Activated naive CD4-positive, alpha-beta T cell treated with anti-CD3 and anti-CD28 coated beads for 36 hours (primary cell): ENCODE measurements at places on chromosomes 3 and 15. TPM values are rescaled to one million over a fixed set of nuclear protein-coding genes. Genes with fewer than 3 reads are reported as not detected.

Gene SMAD6
- not detected for total RNA-seq

Gene LMCD1
- total RNA-seq, result 0.94 TPM

Gene GABRG3
- not detected for total RNA-seq

Gene OR5K2
- total RNA-seq, result not detected

Gene ISG20
- 51.2 TPM for total RNA-seq

Gene TPRA1
- 15.1 TPM for total RNA-seq

Gene ALG3
- 28.9 TPM for total RNA-seq

Gene AQP9
- total RNA-seq, result not detected

DNA sequence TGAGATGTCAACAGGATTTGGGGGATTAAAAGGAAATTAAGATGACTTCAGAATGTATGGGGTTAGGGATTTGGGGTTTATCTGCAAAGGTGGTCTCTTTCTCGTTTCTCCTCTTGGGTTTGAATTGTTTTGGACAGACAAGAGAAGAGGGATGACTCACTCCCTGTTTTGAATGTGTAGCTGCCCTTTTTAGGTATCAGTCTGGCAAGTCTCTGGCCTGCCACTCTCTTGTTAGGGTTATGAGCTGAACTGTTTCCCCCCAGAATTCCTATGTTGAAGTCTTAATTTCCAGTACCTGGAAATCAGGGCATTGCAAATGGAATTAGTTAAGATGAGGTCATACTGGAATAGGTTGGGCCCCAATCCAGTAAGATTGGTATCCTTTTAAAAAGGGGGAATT lies 291.7 kb downstream of the MEX3B start:
- H3K36me3 ChIP-seq, result no peaks in the 10 kb centered on the region
- H3K4me1 ChIP-seq, result no peaks in the 10 kb centered on the region
- no peak overlapping the region for H3K4me3 ChIP-seq
- DNase-seq, result no peak
- H3K27me3 ChIP-seq, result peaks cover 12% of the 10 kb centered on the region

DNA sequence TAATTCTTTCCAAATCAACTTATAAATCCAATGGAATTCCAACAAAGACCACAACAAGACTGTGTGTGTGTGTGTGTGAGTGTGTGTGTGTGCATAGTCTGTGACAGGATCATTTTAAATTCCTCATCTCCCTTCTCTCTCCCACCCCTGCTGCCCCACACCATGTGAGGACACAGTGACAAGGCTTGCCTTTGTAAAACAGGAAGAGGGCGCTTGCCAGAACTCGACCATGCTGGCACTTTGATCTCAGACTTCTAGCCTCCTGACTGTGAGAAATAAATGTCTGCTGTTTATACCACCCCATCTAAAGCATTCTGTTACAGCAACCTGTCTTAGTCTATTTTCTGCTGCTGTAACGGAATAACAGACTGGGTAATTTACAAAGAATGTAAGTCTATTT lies 99.1 kb downstream of the NSMCE3 start:
- no peaks in the 10 kb centered on the region for H3K36me3 ChIP-seq
- peaks cover 8% of the 10 kb centered on the region for H3K27me3 ChIP-seq
- H3K4me3 ChIP-seq, result no peak overlapping the region

DNA sequence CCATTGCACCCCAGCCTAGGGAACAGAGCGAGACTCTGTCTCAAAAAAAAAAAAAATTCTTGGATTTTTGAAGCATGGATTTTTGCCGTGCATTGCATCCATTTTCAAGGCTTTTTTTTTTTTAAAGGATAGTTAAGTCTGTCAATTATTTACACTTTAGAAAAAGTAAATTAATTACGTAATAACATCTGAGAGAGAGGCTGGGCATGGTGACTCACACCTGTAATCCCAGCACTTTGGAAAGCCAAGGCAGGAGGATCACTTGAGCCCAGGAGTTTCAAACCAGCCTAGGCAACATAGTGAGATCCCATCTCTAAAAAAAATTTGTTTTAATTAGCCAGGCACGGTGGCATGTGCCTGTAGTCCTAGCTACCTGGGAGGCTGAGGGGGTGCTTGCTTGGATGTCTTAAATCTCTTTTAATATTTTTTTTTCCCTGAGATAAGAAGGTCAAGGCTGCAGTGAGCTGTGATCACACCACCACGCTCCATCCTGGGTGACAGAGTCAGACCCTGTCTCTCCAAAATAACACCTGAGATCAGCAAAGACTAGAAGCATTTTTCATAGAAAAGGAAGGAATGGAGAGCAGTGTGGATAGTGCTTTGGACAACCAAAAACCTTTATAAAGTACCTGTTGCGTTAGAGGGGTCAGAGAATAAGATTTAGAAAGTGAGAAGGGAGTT lies 6.8 kb upstream of the SENP7 start:
- DNase-seq, result no peak
- H3K4me1 ChIP-seq, result peaks cover 57% of the 10 kb centered on the region
- H3K27me3 ChIP-seq, result no peaks in the 10 kb centered on the region
- H3K4me3 ChIP-seq, result peak overlapping the region; percentile 27
- no peaks in the 10 kb centered on the region for H3K36me3 ChIP-seq

GRCh38 chr3:71323558-71323957 lies 260.0 kb downstream of the FOXP1 start:
- H3K4me1 ChIP-seq, result peaks cover 25% of the 10 kb centered on the region
- peaks cover 7% of the 10 kb centered on the region for H3K36me3 ChIP-seq
- no peak overlapping the region for H3K27ac ChIP-seq
- no peak for DNase-seq

DNA sequence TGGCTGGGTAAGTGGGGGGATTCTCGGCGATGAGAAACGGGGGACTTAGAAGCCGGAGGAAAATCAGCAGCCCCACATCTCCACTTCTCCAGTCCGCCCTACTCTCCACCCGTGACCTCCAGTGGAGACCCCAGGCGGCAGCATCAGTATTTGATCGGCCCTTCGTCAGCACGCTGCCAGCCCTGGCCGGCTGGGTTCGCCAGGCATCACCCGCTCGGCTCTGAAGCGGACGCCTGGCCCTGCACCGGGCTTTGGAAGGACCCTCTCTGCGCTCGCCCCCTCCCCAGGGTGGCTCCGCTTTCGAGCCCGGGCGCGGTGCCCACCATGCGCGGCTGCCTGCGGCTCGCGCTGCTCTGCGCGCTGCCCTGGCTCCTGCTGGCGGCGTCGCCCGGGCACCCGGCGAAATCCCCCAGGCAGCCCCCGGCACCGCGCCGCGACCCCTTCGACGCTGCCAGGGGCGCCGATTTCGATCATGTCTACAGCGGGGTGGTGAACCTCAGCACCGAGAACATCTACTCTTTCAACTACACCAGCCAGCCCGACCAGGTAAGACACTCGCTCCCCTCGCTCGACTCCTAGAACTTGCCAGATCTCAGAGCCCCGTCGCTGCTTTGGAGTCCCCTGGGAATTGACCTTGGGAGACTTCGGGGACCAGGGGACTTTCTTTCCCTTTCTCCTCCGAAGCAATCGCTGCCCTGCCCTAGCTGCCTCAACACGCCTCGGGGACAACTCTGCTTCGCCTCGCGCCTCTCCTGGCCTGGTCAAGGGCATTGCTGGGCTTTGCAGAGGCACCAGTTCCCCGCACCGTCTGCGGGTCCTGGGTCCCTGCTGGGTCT lies 561 bp downstream of the SIDT1 start:
- H3K4me3 ChIP-seq, result peak overlapping the region; percentile 97
- peak overlapping the region; percentile 96 for H3K27ac ChIP-seq
- H3K36me3 ChIP-seq, result peaks cover 7% of the 10 kb centered on the region
- peak; percentile 31 for DNase-seq

DNA sequence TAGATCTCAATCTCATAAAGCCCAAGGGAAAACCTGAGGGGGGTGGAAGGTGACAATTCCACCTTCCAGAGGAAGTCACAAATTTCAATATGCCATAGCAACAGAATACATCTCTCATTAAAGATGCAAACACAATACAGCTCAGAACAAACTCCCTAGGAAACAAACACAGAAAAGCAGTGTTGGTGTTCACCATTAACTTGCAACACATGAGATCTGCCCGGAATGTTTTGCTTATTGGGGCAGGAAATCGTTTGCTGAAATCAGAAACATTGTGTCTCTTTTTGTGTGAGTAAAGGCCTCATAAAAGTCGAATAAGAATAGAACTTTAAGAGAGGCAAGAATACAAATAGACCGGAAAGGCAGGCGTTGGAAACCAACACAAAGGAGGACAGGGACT lies 5.8 kb upstream of the RYR3 start:
- H3K27ac ChIP-seq, result no peak overlapping the region
- H3K4me1 ChIP-seq, result peaks cover under 1% of the 10 kb centered on the region

GRCh38 chr3:44042772-44043171 lies 198.9 kb upstream of the TOPAZ1 start:
- H3K4me1 ChIP-seq, result peaks cover 6% of the 10 kb centered on the region
- H3K36me3 ChIP-seq, result no peaks in the 10 kb centered on the region
- peaks cover 20% of the 10 kb centered on the region for H3K27me3 ChIP-seq
- H3K4me3 ChIP-seq, result no peak overlapping the region
- DNase-seq, result no peak

DNA sequence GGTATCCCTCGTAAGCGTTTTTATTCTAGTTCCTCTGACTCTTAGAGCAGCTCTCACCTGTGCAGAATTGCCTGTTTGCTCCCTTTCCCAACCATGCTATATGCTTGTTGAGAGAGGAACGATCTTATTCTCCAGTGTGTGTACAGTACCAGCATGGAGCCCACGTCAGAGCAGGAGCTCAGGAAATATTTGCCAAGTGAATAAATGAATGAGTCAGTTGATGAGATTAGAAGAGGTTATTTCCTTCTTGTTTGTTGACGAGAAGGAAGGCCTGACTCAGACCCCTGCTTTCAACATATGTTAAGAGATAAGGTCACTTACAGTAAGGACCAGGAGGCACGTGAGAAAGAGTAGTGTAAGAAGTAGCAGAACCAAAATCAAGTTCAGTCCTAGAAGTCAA lies 106.3 kb upstream of the ABHD17C start:
- no peaks in the 10 kb centered on the region for H3K4me1 ChIP-seq
- H3K27ac ChIP-seq, result no peak overlapping the region
- H3K36me3 ChIP-seq, result no peaks in the 10 kb centered on the region
- H3K27me3 ChIP-seq, result peaks cover 4% of the 10 kb centered on the region
- no peak for DNase-seq

DNA sequence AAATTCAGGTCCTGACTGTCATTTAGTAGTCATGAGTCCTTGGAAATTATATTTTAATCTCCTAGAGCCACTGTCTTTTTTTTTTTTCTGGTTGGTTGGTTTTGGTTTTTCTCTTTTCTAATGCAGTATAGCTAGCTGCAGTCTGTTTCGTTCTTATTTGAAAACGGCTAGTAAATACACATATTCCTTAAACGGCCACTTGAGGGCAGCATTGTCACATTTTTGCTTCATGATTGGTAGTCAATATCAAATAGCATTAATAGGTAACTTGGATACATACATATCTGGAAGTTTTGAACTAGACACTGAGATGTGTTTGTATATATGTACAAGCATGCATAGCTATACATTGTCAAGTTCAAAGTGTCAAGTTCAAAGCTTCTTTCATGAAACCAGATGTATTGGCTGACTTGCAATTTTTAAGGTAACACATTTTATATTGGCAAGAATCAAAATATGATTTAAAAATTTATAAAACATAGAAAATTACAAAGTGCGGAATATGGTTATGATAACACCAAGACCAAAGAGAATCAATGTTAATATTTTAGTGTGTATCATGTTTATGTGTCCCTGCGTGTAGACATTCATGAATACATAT lies 22.5 kb downstream of the GABRA5 start:
- H3K36me3 ChIP-seq, result no peaks in the 10 kb centered on the region
- peak; percentile 83 for DNase-seq
- no peak overlapping the region for H3K4me3 ChIP-seq

DNA sequence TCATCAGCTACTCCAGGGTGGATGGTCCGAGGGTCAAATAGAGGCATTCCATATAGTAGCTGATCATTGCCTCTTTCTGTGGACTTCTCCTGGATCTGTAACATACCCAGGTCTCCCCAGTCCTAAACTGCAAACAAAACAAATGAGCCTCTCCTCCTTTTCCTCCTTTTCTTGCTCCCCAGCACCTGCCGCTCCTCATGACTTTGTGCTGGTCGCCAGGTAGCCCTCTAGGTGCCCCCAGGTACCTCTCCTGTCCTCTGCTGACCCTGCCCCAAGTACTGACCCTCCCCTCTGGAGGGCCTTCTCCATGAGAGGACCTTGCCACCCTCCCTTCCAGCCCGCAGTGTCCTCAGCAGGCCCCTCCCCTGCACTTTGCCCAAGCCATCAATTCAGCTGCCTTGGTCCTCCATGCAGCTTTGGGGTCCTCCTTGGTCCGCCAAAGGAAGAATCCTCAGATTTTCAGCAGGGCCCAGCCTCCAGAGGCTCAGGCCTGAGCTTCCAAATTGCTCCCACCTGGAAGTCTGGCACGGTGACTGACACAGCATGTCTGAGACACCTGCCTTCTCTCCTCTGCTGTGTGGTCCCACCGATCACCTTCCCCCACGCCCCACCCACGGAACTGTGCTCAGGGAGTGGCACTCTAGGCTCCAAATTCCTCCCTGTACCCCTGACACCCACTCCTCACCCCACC lies 111.0 kb downstream of the LRRK1 start:
- no peak overlapping the region for H3K27ac ChIP-seq
- DNase-seq, result no peak
- no peaks in the 10 kb centered on the region for H3K4me1 ChIP-seq
- peaks cover 18% of the 10 kb centered on the region for H3K27me3 ChIP-seq
- H3K4me3 ChIP-seq, result no peak overlapping the region
- no peaks in the 10 kb centered on the region for H3K36me3 ChIP-seq

GRCh38 chr3:2823437-2824211 lies 286.6 kb downstream of the IL5RA start:
- DNase-seq, result no peak
- no peak overlapping the region for H3K27ac ChIP-seq
- no peak overlapping the region for H3K4me3 ChIP-seq
- no peaks in the 10 kb centered on the region for H3K36me3 ChIP-seq
- H3K4me1 ChIP-seq, result no peaks in the 10 kb centered on the region

DNA sequence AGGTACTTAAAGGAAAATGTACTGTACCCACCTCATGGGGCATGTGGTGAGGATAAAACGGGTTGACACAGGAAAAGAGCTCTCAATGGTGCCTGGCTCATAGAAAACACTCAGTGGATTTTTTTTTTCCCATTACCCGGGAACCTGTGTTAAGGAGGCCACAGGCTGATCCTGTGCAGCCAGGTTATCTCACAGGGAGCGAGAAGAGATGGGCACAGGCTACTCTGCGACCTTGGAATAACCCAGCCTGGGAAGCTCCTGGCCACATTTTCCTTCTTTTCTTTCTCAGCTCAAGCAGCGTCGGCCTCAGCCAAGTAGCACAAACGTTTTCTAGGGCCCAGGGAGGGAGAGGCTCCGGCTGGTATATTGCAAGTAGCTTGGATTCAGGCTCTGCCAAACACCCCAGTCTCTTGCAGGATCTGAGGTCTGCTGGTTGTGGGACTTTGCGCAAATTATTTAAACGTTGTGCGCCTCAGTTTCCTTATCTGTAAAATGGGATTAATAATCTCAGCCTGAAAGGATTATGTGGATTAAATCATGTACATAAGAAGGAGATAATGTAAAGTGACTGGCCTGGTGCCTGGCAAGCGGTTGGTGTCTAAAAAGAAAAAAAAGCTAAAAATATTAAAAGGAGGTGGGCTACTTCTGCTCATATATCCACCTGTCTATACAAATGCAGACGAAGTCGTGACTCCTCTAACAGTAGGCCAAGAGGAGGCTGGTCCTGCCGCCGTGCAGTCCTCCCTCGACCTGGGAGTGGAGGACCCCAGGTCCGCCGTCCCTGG lies 2.2 kb downstream of the FURIN start:
- peaks cover 51% of the 10 kb centered on the region for H3K4me1 ChIP-seq
- H3K36me3 ChIP-seq, result peaks cover 54% of the 10 kb centered on the region
- DNase-seq, result peak; percentile 21

GRCh38 chr15:83858820-83859505 lies 205.0 kb downstream of the ADAMTSL3 start:
- H3K27me3 ChIP-seq, result peaks cover 2% of the 10 kb centered on the region
- DNase-seq, result no peak
- H3K4me3 ChIP-seq, result no peak overlapping the region
- H3K36me3 ChIP-seq, result no peaks in the 10 kb centered on the region

- H3K27ac ChIP-seq, result no peak overlapping the region
- H3K27me3 ChIP-seq, result no peaks in the 10 kb centered on the region
Observed at GRCh38 chr3:133181392-133182150, 143.4 kb downstream of the TMEM108 start.
